ENCODE measurements at places on chromosomes 7 and 10.

- no peak for DNase-seq
These were observed 5.3 kb downstream of the WIPF3 start for GRCh38 chr7:29811586-29811985.

GRCh38 chr10:101062232-101063049 is 652 bp downstream of the KAZALD1 start:
- DNase-seq = no peak

GRCh38 chr7:158312789-158313188 is 274.8 kb downstream of the PTPRN2 start:
- no peak for DNase-seq

GRCh38 chr7:81887098-81888090 is 117.5 kb upstream of the HGF start:
- DNase-seq = no peak

- no peak for DNase-seq
These were observed 89.4 kb downstream of the INPP5A start for GRCh38 chr10:132626761-132627665.

DNA sequence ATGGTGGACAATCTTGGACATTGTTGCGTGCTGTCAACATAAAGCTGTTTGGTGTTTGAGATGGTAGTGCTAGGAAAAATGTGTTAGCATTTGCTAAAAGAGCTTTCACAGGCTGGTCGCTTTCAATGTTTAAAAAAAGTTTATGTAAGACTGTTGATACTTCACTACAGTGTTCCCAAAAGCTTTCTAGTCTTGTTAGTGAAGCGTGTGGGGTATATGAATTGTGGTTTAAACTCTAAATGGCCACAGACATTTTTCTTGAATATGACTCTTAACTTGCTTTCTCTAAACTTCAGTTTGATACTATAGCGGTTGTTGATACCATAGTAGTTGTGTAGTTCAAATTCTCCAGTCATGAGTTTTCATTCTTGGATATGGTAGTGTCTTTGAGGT is 44.9 kb downstream of the MCU start:
- DNase-seq = no peak

DNA sequence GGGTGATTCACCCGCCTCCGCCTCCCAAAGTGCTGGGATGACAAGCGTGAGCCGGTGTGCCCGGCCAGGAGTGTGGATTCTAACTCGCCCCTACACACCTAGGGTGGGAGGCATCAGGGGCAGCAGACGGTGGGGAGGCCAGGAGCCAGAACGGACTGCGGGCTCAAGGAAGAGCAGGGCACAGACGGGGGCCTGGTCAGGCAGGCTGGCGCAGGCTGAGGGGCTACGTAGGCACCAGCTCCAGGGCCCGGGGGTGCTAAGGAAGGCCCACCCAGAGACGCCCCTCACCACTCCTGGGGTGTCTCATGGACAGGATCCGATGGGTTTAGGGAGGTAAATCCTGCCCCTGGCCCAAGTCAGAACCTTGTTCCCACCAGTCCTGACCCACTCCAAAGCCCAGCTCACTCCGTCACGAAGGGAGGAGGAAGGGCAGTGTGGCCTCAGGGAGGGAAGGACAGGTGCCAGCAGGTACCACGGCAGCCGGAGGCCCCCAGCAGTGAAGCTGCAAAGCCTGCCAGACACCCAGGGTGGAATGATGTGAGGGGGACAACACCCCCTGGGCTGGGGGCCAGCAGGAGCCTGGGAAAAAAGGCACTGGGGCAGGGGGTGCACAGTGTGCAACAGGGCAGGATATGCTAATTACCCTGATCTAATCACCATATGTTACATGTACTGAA is 251.4 kb downstream of the MAD1L1 start:
- no peak for DNase-seq

GRCh38 chr7:27946351-27946750 is 206.4 kb downstream of the TAX1BP1 start:
- no peak for DNase-seq

DNA sequence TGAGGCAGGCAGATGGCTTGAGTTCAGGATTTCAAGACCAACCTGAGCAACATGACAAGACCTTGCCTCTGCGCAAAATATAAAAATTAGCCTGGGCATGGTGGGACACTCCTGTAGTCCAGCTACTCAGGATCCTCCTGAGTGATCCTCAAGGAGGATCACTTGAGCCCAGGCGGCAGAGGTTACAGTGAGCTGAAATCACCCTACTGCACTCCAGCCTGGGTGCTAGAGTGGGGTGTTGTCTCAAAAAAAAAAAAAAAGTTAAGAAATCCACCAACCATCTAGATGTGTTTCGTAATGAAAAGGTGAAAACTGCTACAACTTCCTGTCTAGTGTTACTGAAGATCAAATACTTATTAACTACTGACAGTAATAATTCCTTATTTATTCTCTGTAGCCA is 8.1 kb downstream of the GLCCI1 start:
- no peak for DNase-seq

DNA sequence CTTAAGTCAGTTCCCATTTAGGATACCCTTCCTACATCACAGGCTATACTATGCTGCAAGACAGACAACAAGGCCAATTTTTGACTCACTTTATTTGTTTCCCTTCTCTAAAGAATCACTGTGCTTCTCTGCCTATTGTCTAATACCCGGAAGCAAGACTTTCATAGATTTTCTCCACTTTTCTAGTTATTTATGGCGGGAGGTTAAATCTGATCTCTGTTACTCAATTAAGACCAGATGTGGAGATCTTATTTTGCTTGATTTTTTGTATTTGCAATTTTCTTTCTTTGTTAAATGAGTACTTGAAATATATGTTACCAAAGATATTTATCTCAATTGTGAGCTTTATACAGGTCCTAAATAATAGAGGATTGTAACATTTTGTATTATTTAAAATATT is 511.5 kb downstream of the ATRNL1 start:
- DNase-seq = no peak

DNA sequence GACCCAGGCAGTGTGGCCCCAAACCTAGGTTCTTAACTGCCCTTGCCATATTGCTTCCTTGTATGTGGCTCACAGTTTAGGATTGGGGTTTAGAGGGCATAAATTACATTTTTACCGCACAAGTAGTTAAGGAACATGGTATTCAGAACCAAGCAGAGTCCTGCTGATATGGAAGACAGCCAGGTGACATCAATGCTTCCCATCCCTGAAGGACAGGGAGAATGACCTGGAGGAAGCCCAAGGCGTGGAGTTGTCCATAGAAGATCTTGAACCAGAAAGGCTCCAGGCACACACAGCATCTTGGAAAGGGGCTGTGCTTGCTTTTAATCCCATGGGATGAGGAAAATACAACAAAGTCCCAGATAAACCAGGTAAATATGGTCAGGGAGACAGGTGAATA is 48.3 kb downstream of the ATXN7L1 start:
- DNase-seq = no peak

DNA sequence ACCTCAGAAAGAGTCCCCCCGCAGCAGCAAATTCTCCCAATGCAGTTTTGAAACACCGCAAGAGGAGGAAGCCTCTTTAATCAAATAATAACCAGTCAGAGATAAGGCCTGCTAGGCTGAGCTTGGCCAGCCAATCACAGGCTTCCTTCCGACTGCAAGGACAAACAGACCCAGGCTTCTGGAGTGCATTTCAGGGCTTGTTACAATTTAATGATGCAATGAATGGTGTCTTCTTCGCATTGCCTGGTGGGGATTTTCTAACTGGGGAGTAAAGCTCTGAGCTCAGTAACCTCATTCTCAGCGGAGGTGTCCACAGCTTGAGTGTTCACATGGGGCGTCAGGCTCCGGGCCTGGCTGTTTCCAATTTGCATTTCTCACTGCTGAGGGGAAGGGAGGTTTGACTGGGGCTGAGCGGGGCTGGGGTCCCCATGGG is 31.8 kb upstream of the GPAM start:
- no peak for DNase-seq

GRCh38 chr7:127938588-127938987 is 92.6 kb downstream of the LRRC4 start:
- DNase-seq = peak; percentile 70

- DNase-seq = peak; percentile 71
These were observed 250.8 kb downstream of the KCNMA1 start for GRCh38 chr10:77386838-77387237.

DNA sequence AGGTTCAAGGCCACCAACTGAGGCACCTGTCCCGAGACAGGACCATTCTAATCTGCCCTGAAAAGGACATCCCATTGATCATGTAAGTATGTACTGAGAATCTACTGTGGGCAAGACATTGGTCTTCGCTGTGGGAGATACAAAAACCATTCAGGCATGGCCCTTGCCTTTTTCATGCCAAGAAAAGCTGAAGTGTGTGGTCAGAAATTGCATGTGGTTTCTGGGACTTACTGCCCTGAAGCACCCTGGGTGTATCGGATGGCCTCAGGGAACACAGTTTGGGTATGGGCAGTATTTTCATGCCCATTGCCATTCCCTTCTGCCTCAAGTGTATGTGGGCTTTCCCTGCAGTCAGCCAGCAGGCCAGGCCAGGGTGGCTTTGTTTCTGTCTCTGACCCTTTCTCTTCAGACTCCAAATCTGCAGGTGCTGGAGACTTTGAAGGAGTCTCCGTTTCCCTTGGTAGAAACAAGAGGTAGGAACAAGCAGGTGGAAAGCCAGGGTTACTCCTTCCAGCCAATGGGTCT is 285.7 kb downstream of the ZEB1 start:
- DNase-seq = no peak

- DNase-seq = no peak
These were observed 96.9 kb downstream of the RTKN2 start for GRCh38 chr10:62171791-62172190.

DNA sequence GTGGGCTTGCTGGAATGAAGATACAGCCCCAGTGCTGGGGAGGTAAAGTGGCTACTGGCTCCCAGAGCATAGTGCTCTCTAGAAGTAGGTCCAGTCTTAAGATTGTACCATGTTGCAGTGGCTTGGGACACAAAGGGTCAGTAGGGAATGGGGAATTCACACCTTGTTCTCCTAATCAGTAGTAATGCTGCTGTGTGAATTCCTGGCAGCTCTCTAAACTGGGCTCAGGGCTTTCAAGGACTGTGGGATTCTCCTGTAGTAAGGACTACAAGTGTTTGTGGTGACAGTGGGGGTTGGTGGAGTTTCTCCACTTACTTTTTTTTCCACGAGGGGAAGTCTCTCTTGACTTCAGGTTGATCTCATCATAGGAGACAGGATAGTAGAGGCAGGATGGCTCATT is 226.2 kb upstream of the TEX47 start:
- DNase-seq = no peak

DNA sequence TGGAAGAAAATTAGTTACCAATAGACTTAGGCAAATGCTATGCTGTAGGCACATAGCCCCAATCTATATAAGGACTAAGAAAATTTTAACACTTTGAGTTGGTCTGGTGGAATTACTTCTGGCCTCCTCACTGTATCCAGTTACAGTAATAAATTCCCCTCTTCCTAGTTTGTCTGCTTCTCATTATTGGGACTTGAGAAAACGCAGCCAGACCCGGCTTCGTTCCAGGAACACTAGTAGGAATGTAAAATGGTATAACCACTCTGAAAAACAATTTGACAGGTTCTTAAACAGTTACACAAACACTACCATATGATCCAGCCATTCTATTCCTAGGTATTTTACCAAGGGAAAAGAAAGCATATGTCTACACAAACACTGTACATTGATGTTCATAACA is 150.2 kb downstream of the VPS50 start:
- no peak for DNase-seq

DNA sequence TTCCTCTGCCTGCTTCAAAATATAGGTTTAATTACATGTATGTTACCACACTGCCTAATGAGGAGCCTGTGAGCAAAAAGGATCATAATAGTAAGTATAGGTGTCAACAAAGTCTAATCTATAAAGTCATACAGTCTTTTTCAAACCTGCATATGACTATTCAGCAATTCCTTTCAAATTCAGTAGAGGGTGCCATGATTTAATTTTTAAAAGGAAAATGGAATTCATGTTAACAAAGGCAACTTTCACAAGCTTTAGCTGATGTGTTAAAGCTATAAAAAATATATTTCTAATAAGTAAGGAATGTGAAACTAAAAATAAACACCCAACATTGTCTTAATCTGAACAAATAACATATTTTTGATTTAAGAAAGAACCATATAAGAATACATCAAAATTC is 52.1 kb downstream of the MPP7 start:
- no peak for DNase-seq

- peak; percentile 59 for DNase-seq
These were observed 35.4 kb downstream of the TRIL start for GRCh38 chr7:28922624-28923331.

DNA sequence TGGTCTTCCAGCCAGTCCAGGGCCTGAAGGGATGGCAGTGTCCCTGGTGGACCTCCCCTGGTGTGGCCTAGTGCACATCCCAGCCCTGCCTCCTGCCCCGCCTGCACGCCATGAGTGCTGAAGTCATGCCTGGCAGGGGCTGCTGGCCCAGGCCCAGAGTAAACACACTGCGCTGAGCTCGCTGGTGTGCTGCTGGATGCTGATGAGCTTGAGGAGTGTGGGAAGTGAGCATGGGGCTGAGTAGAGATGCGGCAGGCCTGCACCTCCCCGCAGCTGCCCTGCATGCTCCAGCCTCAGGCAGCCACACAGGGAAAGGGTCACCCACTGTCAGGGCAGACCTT is 43.2 kb downstream of the HTRA1 start:
- peak; percentile 79 for DNase-seq

DNA sequence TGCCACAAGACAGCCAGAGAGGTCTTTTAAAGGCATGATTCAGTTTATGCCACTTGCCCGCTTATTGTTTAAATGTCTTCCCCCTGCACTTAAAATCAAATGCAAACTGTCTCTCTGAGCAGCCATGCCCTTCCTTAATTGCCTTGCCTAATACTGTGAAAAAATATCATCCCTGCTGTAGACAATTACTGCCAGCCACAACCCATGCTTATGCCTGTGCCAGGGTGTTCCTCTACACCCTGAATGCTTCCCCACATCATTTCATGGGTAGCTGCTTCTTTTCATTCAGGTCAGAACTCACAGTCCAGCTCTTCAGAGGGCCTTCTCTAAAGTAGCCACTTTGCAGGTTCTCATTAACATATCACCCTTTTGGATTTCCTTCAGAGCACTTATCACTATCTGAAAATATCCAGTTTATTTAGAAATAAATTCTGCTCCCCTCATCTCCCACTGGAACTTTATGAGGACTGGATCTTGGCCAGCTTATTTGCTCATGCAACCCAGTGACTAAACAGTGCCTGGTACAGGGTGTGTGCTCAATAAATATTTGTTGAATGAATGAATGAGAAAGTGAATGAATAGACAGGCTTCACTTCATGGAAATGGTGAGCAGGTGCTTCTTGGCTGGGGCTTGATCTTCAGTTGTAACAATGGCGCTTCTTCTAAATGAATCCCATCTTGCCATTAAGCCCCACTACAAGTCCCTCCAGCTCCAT is 162.4 kb upstream of the MDFIC start:
- DNase-seq = peak; percentile 32

- no peak for DNase-seq
These were observed 20.7 kb downstream of the ZNF107 start for GRCh38 chr7:64686493-64687184.

- DNase-seq = no peak
These were observed 426.0 kb downstream of the RPS24 start for GRCh38 chr10:78459639-78460037.

DNA sequence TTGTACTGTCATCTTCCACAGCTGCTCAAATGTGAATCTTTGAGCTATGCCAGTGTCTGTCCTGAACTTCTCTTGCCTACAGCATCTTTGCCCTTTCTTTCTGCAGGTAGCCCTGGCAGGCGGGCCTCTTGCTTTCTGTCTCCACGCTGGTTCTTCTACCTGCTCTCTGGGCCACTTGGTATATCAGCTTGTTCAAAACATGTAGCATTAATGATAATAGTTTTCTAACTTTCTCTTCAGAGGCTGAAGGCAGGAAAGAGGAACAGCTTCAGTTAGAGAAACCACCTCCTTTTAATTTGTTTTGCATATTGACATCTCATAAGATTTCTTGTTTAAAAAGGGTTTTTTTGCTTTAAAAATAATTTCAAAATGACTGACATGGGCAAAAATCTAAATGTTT is 923 bp upstream of the FGL2 start:
- no peak for DNase-seq
